ENCODE measurements at places on chromosomes 5 and 9. TPM values are rescaled to one million over a fixed set of nuclear protein-coding genes. Genes with fewer than 3 reads are reported as not detected.

- DNase-seq: no peak
These were observed 9.0 kb downstream of the CCDC69 start for GRCh38 chr5:151214614-151215545.

GRCh38 chr9:37399336-37399735 lies 23.2 kb upstream of the GRHPR start:
- DNase-seq: no peak

DNA sequence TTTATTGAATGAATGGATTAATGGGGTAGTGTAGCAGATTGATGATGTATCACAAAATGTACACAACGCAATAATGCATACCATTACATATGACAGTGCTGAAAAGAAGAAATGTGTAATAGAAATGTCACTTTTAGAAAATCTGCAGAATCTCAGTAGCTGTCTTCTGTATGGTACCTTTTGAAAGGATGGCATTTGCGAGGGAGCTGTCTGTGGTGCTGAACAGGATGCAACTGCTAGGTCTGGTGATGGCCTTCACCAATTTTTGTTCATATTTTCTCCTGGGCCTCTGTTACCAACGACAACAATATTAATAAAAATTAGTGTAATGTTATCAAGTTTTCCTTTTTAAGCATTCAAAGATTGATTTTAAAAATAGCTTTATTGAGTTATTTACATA lies 36.2 kb upstream of the OTULIN start:
- peak; percentile 41 for DNase-seq

DNA sequence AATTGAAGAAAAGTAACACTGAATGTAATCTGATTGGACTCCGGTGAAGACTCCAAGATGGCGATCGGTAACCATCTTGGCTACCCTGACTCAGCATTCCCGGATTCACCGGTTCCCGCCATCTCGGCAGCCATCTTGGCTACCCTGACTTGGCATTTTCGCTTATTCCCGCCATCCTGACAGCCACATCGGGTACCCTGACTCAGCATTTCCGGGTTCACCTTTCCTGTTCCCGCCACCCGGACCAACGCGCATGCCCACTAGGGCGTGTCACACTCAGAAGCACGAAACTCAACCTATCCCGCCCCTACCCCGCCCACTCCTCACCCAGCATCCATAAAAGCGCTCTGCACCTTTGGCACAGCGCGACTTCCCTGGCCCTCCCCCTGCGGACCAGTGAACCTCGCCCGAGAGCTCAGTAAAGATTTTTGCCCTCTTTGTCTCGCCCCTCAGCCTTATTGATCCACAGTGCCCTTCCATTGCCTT lies 17.2 kb downstream of the SPTLC1 start:
- DNase-seq: peak; percentile 94

- no peak for DNase-seq
These were observed 27.0 kb downstream of the GTF3C4 start for GRCh38 chr9:132697230-132697629.

DNA sequence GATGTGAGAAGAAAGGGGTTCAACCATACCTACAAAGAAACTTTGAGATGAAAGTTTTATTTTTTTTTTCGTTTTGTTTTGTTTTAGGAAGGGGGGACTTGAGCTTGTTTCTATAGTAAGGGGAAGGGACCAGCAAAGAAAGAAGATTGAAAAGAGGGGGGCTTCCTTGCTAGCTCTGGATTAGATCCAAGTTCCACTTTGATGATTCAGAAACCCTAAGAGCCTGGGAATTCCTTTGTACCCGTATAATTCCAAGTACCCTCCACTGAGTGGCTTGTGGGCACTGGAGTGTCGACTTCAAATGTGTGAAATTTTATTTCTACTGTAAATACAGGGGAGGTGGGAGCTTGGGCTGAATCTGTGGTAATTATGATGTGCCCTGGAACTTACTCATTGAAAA lies 10.9 kb downstream of the MAMDC2 start:
- DNase-seq: no peak

GRCh38 chr5:178551059-178551458 lies 39.1 kb downstream of the COL23A1 start:
- no peak for DNase-seq

DNA sequence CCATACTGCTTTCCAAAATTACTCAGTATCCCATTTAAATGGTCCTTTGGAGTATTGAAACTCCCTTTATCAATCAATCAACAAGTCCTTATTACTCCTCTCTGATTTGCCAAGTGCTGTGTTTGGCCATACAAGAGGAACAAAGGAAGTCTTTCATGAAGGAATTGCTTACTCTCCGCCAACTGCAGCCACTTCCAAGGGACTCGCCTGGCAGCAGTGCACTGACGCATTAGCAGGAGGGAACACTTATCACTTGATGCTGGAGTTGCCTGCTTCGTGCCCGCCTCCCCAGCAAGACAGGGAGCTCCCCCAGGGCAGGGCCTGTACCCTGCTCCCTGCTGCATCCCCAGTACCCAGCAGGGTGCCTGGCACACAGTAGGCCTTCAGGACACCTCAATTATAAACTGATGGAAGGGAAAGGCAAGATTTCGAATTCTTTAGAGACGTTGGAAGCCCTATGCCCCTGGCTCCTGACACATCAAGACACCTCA lies 97.9 kb downstream of the CRB2 start:
- no peak for DNase-seq

Gene CDHR2
- total RNA-seq: 0.90 TPM

Gene TMEM171
- total RNA-seq: 0.42 TPM

Gene N4BP3
- 32.1 TPM for total RNA-seq

Measured in H9 (cell line).